Activated CD8-positive, alpha-beta T cell treated with anti-CD3 and anti-CD28 coated beads, Interleukin-2, amount 10 ng/mL, durations not matched to agents 7 days and 5 days (primary cell): ENCODE measurements at places on chromosomes 16 and 17. TPM values are rescaled to one million over a fixed set of nuclear protein-coding genes. Genes with fewer than 3 reads are reported as not detected.

- DNase-seq = peak; percentile 78
Observed at GRCh38 chr17:35046740-35047283, 16.7 kb downstream of the RFFL start.

GRCh38 chr17:73343168-73343634 lies 31.4 kb upstream of the CDC42EP4 start:
- DNase-seq = no peak

GRCh38 chr16:23974223-23974622 lies 138.4 kb downstream of the PRKCB start:
- no peak for DNase-seq

DNA sequence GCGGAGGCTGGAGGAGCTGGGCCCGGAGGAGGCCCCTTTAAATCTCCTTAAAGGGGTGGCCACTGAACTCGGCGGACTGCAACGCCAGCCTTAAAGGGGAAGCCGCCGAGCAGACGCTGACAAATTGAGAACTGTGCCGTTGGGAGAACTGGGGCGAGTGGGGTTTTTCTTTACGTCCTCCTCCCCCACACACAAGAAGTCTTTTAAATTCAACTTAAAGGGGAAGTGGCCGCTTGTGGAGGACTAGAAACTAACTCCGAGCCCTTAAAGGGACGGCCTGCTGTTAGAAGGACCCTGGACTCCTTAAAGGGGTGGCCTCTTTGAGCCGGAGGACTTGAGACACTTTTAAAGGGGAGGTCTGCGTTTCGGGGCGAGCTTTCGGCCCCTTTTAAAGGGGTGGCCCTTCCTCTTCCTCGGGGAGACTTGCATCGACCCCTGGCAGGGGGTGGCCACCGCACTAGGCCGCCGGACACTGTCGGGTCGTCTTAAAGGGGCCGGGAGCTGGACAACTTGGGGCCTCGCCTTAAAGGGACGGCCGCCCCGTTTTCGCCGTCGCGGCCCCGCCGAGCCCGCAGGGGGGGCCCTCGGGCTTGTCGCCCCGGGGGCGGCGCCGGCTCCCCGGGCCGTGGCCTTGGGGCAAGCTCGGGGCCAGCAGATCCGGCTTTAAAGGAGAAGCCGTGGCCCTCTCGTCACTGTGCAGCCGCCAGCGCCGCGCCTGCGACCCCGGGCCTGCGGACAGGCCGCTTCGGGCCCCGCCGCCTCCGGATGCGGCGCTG lies 688 bp downstream of the FBRS start:
- no peak for DNase-seq

GRCh38 chr16:3728424-3729160 lies 11.3 kb upstream of the TRAP1 start:
- no peak for DNase-seq

DNA sequence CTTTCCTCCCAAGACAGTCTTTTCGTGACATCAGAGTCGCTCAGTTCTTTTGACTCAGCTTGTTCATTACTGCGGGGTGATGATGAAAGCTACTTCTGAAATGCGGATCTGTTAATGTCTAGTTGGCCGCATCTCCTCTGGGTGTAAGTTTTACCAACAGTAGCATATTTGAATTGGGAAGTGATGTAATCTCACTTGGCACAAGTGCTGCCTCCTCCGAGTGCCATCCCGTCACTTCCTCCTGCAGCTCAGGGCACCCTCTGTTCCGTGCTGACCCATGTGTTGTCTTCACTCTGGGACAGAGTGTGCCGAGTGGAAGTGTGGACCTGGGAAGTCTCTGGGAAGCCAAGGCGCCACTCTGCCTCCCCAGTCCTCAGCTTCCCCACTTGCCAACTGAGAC lies 8.9 kb downstream of the ADAD2 start:
- no peak for DNase-seq

DNA sequence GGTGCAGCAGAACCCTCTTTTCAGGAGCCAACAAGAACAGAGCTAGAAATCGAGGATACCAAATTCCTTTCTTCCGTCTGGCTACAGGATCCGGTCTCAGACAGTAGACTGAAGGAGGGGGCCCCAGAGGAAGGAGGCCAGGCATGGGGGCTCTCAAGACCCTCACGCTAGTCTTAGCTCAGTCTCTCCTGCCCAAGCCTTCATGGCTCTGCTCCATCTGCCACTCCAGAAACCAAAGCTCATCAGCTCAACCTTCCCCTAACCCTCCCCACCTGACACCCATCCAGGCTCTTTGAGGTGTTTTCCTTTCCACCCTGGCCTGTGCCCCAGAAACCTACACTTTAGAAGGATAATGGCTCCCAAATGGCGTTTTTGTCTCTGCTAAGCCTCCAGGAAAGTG lies 6.2 kb upstream of the TMEM92 start:
- DNase-seq = no peak

Gene ZACN
- total RNA-seq = 0.18 TPM

Gene KIF19
- 0.37 TPM for total RNA-seq
